ENCODE measurements at places on chromosomes 7 and 10.

DNA sequence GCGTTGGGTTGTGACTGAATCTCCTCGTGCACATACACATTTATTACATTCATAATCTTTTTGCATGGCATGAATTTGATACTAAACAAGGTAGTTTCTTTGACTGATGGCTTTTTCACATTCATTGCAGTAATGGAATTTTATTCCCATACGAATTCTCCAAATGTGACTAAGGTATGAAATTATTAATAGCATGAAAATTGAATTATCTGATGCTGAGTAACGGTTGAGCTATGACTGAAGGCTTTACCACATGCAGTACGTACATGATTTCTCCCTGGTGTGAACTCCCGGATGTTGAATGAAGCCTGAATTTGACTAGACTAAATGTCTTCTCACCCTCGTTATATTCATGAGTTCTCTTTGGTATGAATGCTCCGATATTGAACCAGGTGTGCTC, 104.4 kb upstream of the C1GALT1 start:
- no peak for DNase-seq

DNA sequence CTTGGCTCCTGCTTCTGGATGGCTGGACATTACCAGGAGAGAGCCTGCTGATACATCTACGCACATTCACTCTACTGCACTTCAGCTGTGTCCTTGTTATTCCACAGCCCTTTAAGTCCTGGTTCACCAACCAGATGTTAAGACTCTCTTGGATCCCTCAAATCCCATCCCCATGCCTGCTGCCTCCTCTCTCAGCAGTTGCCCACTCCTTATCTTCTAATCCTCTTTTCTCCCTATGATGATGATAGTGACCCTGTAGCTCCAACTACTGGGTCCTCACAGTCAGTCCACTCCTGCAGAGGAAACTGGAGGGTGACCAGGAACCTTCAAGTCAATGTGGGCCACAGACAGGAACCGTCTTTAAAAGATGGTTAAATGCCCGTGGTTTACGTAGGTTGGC, 96.3 kb upstream of the PDCD4 start:
- no peak for DNase-seq

DNA sequence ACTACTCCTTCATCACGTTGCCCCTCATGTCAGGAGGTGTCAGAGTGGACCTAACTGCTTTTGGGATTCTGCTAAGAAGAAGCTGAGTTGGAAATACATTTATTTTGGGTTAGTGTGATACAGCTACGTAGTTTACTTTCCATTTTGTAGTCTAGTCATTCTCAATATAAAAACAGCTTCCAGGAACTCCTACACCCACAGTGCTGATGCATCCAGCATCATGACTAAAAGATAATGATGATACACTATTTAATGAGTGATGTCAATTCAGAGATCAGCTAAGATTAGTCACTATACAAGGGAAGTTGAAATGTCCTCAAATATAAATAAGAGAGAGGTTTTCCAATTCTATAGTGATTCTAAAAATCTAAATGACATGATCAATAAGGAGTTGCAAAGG, 264.2 kb upstream of the SLC26A5 start:
- DNase-seq, result no peak

DNA sequence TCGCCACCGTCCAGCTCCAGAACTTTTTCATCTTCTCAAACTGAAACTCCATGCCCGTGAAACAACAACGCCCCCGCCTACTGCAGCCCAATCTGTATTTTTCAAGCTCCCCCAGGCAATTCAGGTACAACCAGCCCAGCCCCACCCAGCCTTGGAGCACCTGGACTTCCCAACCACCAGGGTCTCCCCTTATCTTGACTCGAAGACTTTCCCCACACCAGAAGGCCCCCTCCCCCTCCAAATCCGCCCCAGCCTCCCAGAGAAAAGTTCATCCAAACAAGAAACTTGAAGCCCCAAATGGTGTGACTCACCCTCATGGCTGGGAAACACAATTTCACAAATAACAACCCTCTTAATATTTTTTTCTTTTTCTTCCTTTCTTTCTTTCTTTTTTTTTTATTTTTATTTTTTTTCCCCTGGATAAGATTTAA, 10.6 kb downstream of the ZCCHC24 start:
- no peak for DNase-seq

DNA sequence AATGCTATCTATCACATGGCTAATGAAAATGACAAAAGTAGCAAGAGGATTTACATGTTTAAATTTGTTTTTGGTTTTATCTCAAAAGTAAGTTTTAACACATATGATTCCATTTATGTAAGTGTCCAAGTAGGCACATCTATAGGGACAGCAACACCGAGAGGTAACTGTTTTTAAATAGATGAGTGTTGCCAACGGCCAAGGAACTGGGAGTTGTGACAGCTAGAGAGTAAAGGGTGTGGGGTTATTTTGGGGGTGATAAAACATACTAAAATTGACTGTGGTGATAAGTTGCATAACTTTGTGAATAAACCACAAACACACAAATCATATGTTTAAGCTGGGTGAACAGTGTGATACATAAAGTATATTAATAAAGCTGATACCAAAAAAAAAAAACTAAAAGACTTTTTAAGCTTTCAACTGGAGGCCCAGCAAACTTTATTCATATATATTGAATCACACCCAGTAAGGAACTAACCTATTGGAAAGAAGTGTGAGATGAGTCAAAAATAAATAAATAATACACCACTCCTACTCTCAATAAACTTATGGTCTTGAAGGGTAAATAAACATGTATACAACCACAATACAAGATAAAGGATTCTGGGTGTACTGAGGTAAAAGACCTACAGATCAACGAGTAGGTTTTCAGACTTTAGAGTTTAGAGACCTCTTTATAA, 33.0 kb downstream of the LRRC72 start:
- no peak for DNase-seq

- no peak for DNase-seq
These were observed 55.1 kb downstream of the SLK start for GRCh38 chr10:104022026-104022425.

- no peak for DNase-seq
These were observed 240.2 kb upstream of the NPSR1 start for GRCh38 chr7:34417781-34418180.

DNA sequence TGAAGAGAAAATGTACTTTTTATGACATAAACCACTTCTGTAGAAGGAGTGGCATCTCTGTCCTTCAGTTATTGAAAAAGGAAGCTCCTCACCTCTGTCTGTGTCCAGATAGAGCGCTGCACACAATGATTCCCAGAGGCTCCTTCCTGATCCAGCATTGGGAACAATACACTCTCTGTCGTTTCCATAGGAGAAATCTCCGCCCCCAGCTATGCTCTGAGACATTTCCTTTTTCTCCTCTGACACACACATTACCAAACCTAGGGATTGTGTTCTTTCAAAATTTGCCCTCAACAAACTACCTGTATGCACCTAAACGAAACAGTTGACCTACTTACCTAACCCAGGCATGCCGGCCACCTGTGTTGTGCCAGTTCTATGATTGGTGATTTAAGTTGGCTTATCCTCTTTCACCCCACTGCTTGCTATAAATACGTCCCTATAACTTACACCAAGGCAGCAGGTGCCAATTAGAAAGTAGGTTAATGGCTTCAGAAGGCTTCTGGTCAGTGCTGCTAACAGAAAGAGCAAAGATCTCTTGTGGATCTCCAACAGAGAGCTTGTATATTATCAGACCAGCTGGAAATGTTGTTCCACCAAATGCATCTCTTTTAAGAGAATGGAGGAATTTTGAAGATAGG, 140.1 kb upstream of the JCAD start:
- DNase-seq, result no peak

DNA sequence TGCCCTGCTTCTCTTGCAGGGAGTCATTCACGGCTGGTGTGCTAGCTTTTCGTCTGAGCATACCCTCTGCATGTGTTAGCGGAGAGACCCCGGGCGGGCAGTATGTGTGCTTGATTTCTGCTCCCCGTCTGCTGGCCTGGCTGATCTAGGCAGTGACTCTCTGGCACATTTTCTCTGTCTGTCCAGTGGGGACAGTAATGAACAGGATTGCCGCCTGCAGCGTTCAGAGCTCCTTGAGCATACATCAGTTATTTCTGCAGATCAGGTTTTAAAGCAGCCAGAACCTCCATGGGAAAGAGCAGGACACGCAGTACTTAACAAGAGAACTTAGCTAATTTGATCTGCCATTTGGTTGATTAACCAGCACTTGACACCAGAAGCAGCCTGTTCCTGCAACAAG, 242.5 kb downstream of the CELF2 start:
- DNase-seq, result no peak

- DNase-seq, result no peak
These were observed 259.0 kb downstream of the CXCL12 start for GRCh38 chr10:44125879-44126278.

DNA sequence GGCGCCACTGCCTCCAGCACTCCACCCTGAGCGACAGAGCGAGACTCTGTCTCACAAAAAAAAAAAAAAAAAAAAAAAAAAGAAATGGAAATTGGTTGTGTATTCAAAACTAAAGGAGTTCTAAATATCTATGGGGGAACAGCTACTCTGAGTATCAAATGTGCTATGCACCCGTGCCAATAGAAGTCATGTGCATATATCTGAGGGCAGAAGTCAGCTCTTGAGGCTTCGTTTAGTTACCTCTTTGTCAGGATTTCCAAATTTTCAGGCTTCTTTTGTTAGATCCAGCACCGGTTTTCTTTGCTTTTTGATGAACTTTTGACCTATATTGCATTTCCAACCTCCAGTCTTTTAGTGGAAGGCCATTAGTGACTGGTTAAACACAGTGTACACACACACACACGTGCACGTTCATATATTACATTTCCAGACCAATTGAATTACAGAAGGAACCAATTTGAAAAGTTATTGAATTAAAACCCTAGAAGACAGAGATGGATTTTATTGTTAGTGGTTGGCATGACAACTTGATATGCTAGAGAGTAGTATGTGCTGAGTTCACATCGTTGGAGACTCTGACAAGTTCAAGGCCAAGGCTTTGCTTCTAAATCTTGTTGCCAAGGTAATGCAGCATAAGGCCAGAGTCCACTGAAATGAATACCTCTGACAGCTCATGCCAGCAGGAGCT, 33.1 kb upstream of the ADD3 start:
- DNase-seq, result no peak

DNA sequence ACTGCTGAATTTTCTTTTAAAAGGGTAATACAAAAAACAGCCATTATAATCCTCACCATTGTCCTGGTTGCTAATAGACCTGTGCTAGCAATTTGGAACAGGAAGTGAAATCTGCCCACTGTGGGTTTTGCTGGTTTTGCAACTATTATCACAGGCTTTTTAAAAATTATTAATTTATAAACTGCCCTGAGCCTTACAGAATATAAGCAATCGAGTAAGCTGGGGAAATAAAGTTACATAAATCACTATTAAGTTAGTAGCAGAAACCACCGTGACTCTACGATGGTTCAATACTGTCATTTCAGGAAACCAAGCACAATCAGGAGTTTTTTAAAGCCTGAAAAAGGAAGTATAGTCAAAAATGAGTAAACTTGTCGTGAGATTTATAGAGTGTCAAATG, 62.3 kb downstream of the TMEM26 start:
- DNase-seq, result no peak

- no peak for DNase-seq
These were observed 98.9 kb downstream of the KMT2C start for GRCh38 chr7:152336754-152337368.

GRCh38 chr7:46651070-46651469, 730.0 kb upstream of the IGFBP3 start:
- DNase-seq, result no peak

GRCh38 chr7:132614428-132615318, 38.4 kb upstream of the PLXNA4 start:
- DNase-seq, result no peak

GRCh38 chr7:102966465-102966864, 53.7 kb downstream of the LRRC17 start:
- DNase-seq, result no peak

Data from NCI-H187 (cell line).